ENCODE measurements at places on chromosomes 11 and 22. TPM values are rescaled to one million over a fixed set of nuclear protein-coding genes. Genes with fewer than 3 reads are reported as not detected.

PNPLA5 gene
- total RNA-seq: not detected

NXPE2 gene
- total RNA-seq: not detected

- no peak for DNase-seq
- H3K27ac ChIP-seq: no peak overlapping the region
- no peaks in the 10 kb centered on the region for H3K27me3 ChIP-seq
These were observed 968.1 kb downstream of the LRRC4C start for GRCh38 chr11:40491341-40491740.

GRCh38 chr11:34775417-34775888 lies 140.7 kb downstream of the APIP start:
- no peak for DNase-seq
- H3K36me3 ChIP-seq: no peaks in the 10 kb centered on the region
- no peaks in the 10 kb centered on the region for H3K27me3 ChIP-seq
- H3K4me1 ChIP-seq: no peaks in the 10 kb centered on the region
- no peak overlapping the region for H3K4me3 ChIP-seq

- no peak overlapping the region for H3K27ac ChIP-seq
- no peaks in the 10 kb centered on the region for H3K36me3 ChIP-seq
- H3K4me1 ChIP-seq: peaks cover 13% of the 10 kb centered on the region
- no peak for DNase-seq
These were observed 399.6 kb downstream of the TMEM135 start for GRCh38 chr11:87437133-87437843.

- no peak overlapping the region for H3K27ac ChIP-seq
- H3K4me3 ChIP-seq: no peak overlapping the region
- no peaks in the 10 kb centered on the region for H3K27me3 ChIP-seq
- H3K4me1 ChIP-seq: no peaks in the 10 kb centered on the region
- H3K36me3 ChIP-seq: no peaks in the 10 kb centered on the region
These were observed 681.2 kb downstream of the NELL1 start for GRCh38 chr11:21350613-21351012.

DNA sequence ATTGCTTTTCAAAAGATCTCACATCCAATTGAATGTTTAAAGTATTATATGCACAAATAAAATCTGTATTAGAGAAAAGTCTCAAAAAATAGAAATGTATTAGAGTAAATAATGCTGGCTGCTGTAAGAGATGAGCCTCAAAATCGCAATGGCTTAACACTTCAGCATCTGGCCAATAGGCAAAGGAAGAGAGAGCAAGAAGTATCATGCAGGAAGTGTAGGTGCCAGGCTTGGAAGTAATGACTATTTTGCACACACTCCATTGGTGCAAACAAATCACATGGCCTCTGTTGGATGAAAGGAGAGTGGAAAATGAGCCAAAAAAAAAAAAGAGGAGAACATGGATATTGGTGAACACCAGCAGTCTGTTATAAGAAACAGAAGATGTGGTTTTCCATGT lies 193.0 kb upstream of the E2F8 start:
- no peaks in the 10 kb centered on the region for H3K36me3 ChIP-seq
- no peak overlapping the region for H3K27ac ChIP-seq
- no peak for DNase-seq
- no peak overlapping the region for H3K4me3 ChIP-seq
- H3K27me3 ChIP-seq: no peaks in the 10 kb centered on the region
- H3K4me1 ChIP-seq: no peaks in the 10 kb centered on the region

- no peak overlapping the region for H3K27ac ChIP-seq
- DNase-seq: no peak
- H3K27me3 ChIP-seq: no peaks in the 10 kb centered on the region
- no peak overlapping the region for H3K4me3 ChIP-seq
These were observed 565.9 kb downstream of the ETS1 start for GRCh38 chr11:128021349-128022006.

GRCh38 chr11:8092587-8093424 lies 11.8 kb downstream of the TUB start:
- no peaks in the 10 kb centered on the region for H3K4me1 ChIP-seq
- peak; percentile 76 for DNase-seq
- H3K4me3 ChIP-seq: no peak overlapping the region
- no peak overlapping the region for H3K27ac ChIP-seq
- peaks cover 11% of the 10 kb centered on the region for H3K36me3 ChIP-seq

Data from ascending aorta (tissue), 2 donors.